ENCODE measurements at places on chromosomes 11 and 22. TPM values are rescaled to one million over a fixed set of nuclear protein-coding genes. Genes with fewer than 3 reads are reported as not detected.

Gene YPEL1
- 26.9 TPM for total RNA-seq

Gene MOGAT2
- not detected for total RNA-seq

Gene TSSK2
- total RNA-seq: not detected

Gene ANKK1
- total RNA-seq: 0.33 TPM

Gene PRG3
- total RNA-seq: not detected

Gene MB
- 39.8 TPM for total RNA-seq

Gene RPS6KA4
- total RNA-seq: 19.6 TPM

Gene CRYBA4
- 3,745 TPM for total RNA-seq

Gene TRIM29
- 44.5 TPM for total RNA-seq

Gene OR51I1
- total RNA-seq: not detected

Gene SMC1B
- 0.11 TPM for total RNA-seq

Gene SYNGR1
- total RNA-seq: 82.6 TPM

Gene RAB3IL1
- total RNA-seq: 23.4 TPM

Gene PRR33
- total RNA-seq: 0.16 TPM

Gene ACR
- total RNA-seq: not detected

Gene CNGA4
- 0.27 TPM for total RNA-seq

Gene MS4A18
- not detected for total RNA-seq

Gene IRAG1
- total RNA-seq: 21.2 TPM

Gene GUCY1A2
- 55.1 TPM for total RNA-seq

Gene GGTLC3
- not detected for total RNA-seq

Gene SYT13
- total RNA-seq: 19.8 TPM

Gene TTLL1
- 15.4 TPM for total RNA-seq

Gene NLRP10
- not detected for total RNA-seq

Gene TUB
- total RNA-seq: 80.9 TPM

Gene VPS11
- 36.0 TPM for total RNA-seq

Gene CD3E
- total RNA-seq: 0.55 TPM

Gene GLYAT
- not detected for total RNA-seq

Gene CYB561A3
- total RNA-seq: 16.7 TPM

Gene RPS6KB2
- total RNA-seq: 41.7 TPM

Gene VWA5A
- total RNA-seq: 23.7 TPM

Gene APOA5
- total RNA-seq: not detected

Gene PLAAT5
- total RNA-seq: 2.7 TPM

Gene TNNI2
- 103 TPM for total RNA-seq

Gene TAGLN
- 247 TPM for total RNA-seq

Measured in camera-type eye (tissue), 1 donor.